ENCODE measurements at places on chromosomes 2 and 18.

GRCh38 chr2:76599732-76600368 lies 889.1 kb upstream of the GCFC2 start:
- no peak for DNase-seq

DNA sequence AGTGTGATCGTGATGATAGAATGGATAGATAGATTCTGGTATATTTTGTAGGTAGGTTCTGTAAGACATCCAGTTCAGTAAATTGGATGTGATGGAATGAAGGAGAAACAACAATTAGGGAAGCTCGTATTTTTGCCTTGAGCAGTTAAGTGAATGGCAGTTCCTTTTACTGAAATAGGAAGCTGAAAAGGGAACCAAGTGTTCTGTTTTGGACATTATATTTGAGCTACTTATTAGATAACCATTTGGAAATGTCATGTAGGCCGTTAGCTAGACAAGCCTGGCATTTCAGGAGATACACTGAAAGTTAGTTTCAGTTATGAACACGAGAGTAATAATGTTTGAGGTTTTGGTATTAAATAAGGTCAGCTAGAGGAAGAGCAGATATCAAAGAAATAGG lies 41.5 kb downstream of the MARCHF7 start:
- DNase-seq = no peak

- no peak for DNase-seq
These were observed 93.5 kb downstream of the NFATC1 start for GRCh38 chr18:79489051-79489898.

DNA sequence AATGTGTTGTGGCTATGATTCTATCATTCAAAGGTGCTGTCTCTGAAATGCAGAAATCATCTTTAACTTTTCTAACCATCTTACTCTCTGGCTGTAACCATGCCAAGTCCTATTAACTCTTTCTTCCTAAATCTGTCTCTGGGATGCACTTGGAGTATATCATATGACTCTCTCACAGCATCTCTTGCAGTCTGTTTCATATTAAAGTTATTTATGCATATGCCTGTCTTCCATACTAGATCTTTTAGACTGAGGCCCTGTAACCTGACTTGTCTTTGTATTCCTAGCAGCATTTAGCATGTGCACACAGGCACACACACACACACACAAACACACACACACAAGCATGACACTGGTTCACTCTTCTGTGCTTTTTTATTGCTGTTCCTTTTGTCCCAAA lies 320.6 kb downstream of the ETAA1 start:
- no peak for DNase-seq

- DNase-seq = no peak
These were observed 247.5 kb downstream of the NBAS start for GRCh38 chr2:15313657-15314056.

Measured in activated T-cell treated with anti-CD3 and anti-CD28 coated beads for 24 hours (primary cell).